ENCODE measurements at places on chromosomes 7 and 10. TPM values are rescaled to one million over a fixed set of nuclear protein-coding genes. Genes with fewer than 3 reads are reported as not detected.

GRCh38 chr7:154644366-154644765 lies 358.6 kb downstream of the PAXIP1 start:
- DNase-seq, result no peak

- DNase-seq, result no peak
Observed at GRCh38 chr10:12801214-12802087, 200.1 kb downstream of the CCDC3 start.

- no peak for DNase-seq
Observed at GRCh38 chr7:105963038-105963667, at the start of gene CDHR3. TSS of gene CDHR3 (plus strand) at chr7:105963264. CDS start at chr7:105963319, 55 bp downstream.

GRCh38 chr10:103394180-103394579 lies 2.1 kb downstream of the ATP5MK start:
- DNase-seq, result no peak

DNA sequence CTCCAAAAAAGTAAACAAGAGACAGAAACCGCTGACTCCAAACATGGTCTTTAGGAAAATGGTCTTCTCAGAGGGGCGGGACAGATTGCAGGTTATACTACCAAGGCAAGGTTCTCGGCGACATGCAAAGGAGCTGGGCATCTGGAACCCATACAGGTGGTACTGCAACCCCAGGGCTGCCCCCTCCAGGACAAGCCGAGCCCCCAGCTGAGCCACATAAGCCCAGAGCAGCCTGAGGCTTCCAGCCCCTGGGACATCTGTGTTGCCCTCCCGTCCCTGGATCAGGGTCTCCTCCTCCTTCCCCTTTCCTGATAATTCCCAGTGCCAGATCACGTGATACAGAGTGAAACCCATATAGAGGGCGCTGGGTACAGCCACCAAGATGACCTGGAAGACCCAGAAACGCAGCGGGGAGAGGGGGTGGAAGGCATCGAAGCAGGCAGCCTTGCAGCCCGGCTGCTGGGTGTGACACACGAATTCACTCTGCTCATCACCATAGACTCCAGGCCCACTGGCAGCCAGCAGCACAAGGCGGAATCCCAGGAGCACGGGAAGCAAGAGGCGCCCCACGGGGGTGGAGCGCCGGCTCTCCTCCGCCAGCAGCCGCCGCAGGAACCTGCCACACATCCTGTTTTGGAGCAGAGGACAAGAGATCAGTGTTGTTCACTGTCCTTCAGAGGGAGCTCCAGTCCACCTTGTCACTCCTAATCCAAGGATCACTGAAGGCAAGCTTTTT lies at the start of gene GJC3:
Gene GJC3, minus strand, starts transcription at position 627 of the 736 bp plus-strand sequence. Its CDS starts 0 bp downstream, at position 627.
- peak; percentile 20 for DNase-seq

DNA sequence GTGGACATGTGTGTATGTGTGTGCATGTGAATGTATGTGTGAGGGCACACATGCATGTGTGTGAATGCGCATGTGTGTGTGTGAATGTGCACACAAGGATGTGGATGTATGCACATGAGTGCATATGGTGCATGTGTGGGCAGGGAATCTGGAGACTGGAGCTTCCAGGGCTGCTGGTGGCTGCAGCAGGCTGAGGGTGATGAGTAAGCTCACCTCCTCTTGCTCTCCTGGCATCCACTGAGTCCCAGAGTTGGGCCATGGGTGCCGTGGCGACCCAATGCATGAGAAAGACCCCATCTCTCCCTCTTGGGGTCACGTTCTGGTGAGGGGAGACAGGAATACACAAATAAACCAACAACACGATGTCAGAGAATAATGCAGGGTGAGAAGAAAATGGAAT lies 33.3 kb upstream of the COL13A1 start:
- no peak for DNase-seq

- no peak for DNase-seq
Observed at GRCh38 chr10:81898518-81898917, 23.5 kb downstream of the NRG3 start.

CYP2C8 gene
- total RNA-seq, result 0.46 TPM

CLCN1 gene
- total RNA-seq, result 0.30 TPM

OR2A5 gene
- total RNA-seq, result not detected

CHST3 gene
- 38.2 TPM for total RNA-seq
